ENCODE measurements at places on chromosomes 12 and 14.

- no peak for DNase-seq
These were observed 323.9 kb downstream of the LRIG3 start for GRCh38 chr12:58596381-58596780.

DNA sequence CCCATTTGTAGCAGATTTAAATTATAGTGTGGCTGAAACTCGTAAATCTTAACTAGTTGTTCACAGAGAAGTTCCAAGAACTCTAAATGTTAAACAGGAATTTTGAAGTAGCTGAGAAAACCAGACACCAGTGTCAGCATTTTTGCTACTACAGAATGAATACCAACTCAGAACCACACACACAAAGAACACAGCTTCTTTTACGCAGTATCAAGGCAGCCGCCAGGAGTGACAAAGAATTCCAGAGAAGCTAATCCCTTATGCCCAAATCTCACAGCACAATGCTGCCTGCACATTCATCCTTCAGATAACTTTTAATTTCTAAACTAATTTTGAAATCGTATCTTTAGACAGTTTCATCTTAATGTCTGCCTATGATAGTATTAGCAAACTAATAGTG lies 37.4 kb downstream of the SLC6A15 start:
- no peak for DNase-seq

DNA sequence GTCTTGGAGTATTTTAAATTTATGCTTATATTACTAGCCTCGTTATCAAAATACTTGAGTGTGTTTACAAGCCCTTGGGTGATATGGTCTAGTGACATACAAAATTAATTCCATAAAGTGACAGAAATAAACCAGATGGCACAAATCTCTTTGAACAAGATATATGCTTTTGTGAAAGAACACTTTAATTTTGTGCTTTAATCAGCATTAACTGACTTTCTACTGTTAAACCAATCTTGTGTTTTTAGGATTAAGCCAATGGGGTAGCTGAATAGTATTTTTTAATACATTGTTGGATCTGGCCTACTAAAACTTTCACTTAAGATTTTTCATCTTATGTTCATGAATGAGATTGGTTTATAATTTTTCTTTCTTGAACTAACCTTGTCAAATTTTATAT lies 30.4 kb upstream of the GCH1 start:
- no peak for DNase-seq

GRCh38 chr14:25041898-25042297 lies 8.0 kb downstream of the STXBP6 start:
- no peak for DNase-seq

DNA sequence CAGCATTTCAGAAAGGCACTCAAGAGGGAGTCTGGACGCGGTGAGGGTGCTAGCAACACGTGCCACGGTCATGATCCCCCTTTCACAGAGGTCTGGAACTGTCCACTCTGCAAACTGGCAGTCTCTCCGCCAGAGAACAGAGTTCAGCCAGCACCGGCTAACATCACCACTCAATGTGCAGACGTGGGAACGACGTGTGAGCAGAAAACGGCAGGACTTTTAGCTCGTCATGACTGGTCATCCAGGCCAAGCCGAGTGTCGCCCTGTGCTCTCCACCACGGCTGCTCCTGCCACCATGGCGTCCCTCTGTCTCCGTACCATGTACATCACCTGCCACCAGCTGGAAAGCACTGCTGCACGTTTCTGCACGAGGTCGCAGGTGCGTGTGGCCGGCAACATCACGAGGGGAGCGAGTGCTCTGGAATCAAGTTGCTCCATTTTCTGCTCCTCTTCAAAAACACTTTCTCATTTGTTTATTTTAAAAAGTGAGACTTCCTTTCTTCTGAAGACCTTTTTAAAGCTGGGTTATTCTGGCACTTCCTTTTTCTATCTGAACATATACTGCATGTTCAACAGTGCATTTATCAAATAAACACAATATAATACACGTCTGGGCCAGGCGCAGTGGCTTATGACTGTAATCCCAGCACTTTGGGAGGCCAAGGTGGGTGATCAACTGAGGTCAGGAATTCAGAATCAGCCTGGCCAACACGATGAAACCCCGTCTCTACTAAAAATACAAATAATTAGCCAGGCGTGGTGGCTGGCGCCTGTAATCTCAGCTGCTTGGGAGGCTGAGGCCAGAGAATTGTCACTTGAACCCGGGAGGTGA lies 28.0 kb downstream of the SLC15A4 start:
- no peak for DNase-seq

GRCh38 chr12:71162832-71163763 lies 5.3 kb upstream of the TSPAN8 start:
- no peak for DNase-seq

DNA sequence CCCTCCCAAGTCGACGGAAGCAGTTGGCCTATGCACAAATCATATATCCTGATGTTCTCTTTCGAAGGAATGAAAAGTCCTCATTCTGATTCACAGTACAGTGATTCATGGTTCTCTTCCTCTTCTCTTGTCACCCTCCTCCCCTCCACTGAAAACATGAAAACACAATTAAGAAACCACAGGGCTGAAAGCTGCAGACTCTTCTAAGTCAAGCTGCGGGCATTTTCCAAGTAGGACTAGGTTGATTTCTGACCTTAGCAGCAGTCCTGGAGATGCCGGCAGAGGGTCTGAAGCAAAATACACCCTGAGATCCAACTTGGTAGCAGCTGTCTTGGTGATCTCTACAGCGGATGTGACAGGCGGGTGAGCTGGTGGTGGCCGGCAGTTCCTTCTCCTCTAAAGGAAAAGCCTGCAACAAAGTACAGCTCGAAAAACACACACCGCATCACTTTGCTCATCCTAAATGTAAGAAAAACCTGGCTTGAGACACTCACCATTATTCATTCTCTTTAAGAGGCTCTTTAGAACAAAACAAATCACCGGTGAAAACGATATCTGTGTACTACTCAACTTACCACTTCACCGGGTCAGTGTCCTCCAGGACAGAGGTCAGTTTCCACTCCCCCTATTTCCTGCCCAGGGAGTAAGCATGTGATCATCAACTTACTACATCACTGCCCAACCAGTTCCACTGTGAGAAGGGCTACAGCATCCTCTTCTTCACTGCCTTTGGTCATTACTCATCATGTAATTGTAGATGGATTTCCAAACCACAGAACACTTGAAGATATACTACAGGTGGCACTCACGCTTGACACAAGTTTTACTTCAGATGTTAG lies 6.0 kb downstream of the TMCC3 start:
- DNase-seq = no peak

DNA sequence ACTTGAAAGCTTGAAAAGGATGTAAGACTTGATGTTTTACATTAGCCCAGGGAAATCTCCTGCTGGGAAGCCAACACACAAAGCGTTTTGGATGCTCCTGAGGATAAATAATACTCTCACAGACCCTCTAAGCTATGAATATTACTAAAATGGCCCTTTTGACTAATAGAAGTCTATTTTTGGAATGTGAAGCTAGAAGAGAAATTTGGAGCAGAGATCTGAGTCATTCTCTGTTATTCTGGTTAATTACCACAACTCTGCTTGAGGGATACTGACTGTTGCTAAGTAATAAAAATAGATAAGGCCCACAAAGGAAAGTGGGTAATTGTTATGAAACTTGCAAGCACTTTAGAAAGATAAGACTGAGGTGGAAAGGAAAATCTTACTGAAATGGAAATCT lies 346.2 kb upstream of the STXBP6 start:
- DNase-seq = no peak

DNA sequence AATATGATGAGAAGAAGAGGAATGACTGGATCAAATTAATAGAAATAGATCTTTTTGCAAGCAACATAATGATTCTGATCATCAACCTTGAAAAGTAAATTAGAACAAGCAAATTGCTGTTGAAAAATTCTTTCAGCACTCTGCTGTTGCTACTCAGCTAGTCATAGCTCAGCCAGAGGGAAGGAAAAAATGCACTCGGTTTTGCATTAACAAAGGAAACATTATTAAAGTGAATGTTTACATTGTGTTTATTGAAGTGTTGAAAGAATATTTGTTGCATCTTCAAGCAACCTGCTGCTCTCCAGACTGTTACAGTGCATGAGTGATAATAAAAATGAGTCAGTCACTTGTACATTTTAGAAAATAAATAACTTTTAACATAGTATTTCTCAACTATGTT lies 26.5 kb downstream of the AP5M1 start:
- DNase-seq = no peak

DNA sequence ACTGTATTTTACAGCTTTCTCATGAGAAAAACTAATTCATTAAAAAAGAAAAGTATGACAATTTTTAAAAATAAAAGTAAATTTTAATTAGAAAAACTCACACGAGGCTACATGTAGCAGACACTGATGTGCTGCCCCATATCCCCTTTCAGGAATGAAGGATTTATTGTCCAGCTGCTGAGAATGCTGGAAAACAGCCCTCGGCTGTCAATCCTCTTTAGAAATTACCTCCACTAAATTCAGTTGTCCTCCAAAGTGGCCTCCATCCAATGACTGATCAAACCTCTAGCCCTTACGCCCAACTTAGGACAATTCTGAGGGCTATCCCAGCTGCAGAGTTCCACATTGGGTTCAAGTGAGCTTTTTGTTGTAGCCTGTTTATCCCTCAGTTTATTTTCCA lies 29.8 kb upstream of the AP4S1 start:
- no peak for DNase-seq

DNA sequence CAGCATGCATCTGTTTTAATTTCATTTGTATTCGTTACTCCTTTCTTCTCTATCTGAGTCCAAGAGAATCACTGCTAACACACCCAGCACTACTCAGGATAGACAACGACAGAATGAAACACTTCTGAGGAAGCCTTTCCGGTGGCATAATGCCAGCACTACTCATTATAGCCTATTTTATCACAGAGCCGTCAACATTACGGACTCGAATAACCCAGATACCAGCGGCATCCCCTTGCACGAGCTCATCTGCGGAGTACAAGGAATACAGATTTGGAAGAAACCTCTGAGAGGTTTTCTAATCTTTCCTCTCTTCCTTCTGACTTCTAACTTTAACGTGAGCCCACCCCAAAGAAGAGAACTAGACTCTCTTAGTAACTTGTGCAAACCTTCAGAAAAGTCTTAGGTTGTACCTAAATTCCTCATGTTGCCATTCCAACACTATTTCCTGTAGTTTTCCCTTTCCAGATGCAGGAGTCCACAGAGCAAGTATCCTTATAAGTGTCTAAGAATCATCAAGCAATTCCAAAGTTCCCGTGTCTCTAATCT lies 248.1 kb downstream of the APAF1 start:
- DNase-seq = no peak

DNA sequence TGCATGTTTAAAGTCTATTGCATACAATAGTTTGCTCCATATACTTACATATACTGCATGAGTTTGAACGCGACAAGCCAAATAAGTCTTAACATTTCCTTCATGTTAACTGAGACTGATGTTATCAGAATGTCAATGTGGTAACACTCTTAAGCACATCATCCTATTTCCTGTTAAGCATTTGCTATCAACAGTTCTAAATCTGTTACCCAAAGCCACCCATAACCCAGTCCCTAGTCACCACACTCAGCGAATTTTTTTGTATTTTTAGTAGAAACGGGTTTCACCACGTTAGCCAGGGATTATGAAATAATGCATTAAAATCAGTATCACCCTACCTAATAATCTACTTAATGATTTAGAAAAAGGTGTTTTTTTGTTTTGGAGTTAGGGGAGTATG lies 39.4 kb downstream of the HNRNPC start:
- no peak for DNase-seq

GRCh38 chr12:72511906-72512305 lies 239.7 kb downstream of the TRHDE start:
- no peak for DNase-seq

- DNase-seq = no peak
These were observed 35.7 kb downstream of the SIX6 start for GRCh38 chr14:60544659-60545058.

DNA sequence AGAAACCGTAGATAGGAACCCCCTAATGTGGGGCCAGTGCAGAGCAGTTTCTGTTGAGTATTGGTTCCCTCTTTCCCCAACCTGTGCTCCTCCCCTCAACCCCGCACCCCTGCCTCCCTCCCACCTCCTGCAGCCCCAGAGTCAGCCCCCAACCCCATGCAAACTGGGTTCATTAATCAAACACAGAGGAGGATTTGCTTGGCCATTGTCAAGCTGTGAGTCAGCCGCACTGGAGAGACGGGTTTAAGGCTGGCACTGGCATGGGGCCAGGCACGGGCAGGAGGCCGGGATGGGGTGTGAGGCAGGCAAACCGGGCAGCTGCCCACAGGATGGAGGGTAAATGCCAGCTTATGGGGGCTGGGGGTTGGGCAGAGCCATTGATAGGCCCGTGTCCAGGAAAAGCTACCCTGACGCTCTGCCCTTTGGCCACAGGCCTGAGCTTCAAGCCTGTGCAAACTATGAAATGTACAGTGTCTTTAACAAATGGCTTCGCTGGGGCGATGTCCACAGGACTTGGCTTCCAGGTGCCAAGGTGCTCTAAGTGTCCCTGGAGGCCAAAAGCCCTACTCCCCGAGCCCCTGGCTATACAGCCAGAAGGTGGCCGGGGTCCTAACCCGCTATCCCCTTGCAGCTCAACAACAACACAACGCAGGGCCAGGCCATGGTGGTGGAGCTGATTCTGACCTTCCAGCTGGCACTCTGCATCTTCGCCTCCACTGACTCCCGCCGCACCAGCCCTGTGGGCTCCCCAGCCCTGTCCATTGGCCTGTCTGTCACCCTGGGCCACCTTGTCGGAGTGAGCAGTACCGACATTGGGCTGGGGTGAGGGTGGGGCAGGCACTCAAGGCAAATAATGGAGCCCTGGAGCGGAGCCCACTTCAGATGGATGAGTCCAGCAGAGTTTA lies 1.4 kb downstream of the AQP5 start:
- no peak for DNase-seq

DNA sequence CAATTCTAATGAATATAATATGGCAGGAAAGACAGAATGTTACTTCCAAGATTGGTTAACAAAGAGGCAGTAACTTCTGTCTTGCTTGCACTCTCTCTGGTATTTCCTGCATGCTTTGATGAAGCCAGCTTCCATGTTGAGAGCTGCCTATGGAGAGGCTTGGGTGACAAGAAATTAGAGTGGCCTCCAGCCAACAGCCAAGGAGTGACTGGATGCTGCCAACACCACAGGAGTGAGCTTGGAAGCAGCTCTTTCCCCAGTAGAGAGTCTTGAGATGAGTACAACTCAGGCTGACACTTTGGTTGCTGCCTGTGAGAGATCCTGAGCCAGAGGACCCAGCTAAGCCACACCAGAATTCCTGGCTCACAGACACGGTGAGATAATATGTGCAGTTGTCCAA lies 183.1 kb downstream of the RMST start:
- DNase-seq = no peak
